ENCODE measurements at places on chromosomes 6 and 20. TPM values are rescaled to one million over a fixed set of nuclear protein-coding genes. Genes with fewer than 3 reads are reported as not detected.

- H3K4me1 ChIP-seq = no peaks in the 10 kb centered on the region
- H3K4me3 ChIP-seq = no peak overlapping the region
- DNase-seq = no peak
- no peaks in the 10 kb centered on the region for H3K36me3 ChIP-seq
- H3K27me3 ChIP-seq = no peaks in the 10 kb centered on the region
- no peak overlapping the region for H3K27ac ChIP-seq
These were observed 57.1 kb downstream of the HLA-A start for GRCh38 chr6:29999416-29999815.

- no peak overlapping the region for H3K27ac ChIP-seq
- DNase-seq = no peak
- H3K4me3 ChIP-seq = no peak overlapping the region
- no peaks in the 10 kb centered on the region for H3K27me3 ChIP-seq
- H3K4me1 ChIP-seq = no peaks in the 10 kb centered on the region
- H3K36me3 ChIP-seq = no peaks in the 10 kb centered on the region
These were observed 29.5 kb downstream of the CDYL start for GRCh38 chr6:4805553-4806336.

- H3K4me3 ChIP-seq = no peak overlapping the region
- no peak for DNase-seq
- no peak overlapping the region for H3K27ac ChIP-seq
- H3K27me3 ChIP-seq = no peaks in the 10 kb centered on the region
- no peaks in the 10 kb centered on the region for H3K4me1 ChIP-seq
These were observed 140.1 kb downstream of the QKI start for GRCh38 chr6:163554663-163555062.

DNA sequence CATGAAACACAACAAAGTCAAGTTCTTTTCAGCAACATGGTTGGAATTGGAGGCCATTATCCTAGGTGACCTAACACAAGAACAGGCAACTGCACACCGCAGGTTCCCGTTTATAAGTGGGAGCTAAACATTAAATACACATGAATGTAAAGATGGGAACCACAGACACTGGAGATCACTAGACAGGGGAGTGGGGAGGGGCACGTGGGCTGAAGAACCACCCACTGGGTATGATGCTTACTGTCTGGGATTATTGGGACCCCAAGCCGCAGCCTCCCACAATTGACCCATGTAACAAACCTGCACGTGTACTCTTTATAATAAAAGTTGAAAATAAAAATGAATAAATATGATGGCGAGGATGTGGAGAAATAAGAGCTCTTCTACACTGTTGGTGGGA, 8.6 kb upstream of the RAET1G start:
- H3K4me1 ChIP-seq = no peaks in the 10 kb centered on the region
- DNase-seq = no peak
- H3K36me3 ChIP-seq = no peaks in the 10 kb centered on the region
- peaks cover 18% of the 10 kb centered on the region for H3K27me3 ChIP-seq
- no peak overlapping the region for H3K4me3 ChIP-seq

- H3K36me3 ChIP-seq = no peaks in the 10 kb centered on the region
- no peak overlapping the region for H3K4me3 ChIP-seq
- H3K4me1 ChIP-seq = no peaks in the 10 kb centered on the region
These were observed 63.9 kb upstream of the MPC1 start for GRCh38 chr6:166446567-166447065.

- no peak overlapping the region for H3K4me3 ChIP-seq
- no peaks in the 10 kb centered on the region for H3K4me1 ChIP-seq
- H3K27me3 ChIP-seq = no peaks in the 10 kb centered on the region
- no peak overlapping the region for H3K27ac ChIP-seq
- DNase-seq = no peak
- no peaks in the 10 kb centered on the region for H3K36me3 ChIP-seq
These were observed 70.8 kb downstream of the BMP2 start for GRCh38 chr20:6838181-6838826.

DNA sequence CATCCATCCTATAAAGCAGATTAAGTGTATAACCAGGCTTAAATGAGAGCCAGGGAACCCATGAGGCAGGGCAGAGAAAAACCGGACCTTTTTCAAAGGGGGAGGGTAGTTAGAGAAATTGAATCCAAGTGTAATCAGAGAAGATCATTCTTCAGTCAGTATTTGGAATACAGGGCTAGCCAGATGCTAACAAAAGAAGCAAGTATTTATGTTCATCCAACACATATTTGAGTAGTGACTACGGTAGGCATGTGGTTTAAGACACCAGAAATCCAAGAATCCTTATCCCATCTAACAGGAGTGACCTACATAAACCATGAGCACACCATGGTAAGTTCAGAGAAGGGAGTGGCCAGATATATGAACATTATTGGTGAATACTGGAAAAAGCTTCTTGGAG, 46.8 kb upstream of the FAM83C start:
- no peaks in the 10 kb centered on the region for H3K27me3 ChIP-seq
- H3K4me1 ChIP-seq = peaks cover 5% of the 10 kb centered on the region
- no peak for DNase-seq
- H3K27ac ChIP-seq = peak overlapping the region; percentile 16
- no peaks in the 10 kb centered on the region for H3K36me3 ChIP-seq

GRCh38 chr20:44039147-44039546, 124.5 kb downstream of the TOX2 start:
- H3K4me1 ChIP-seq = no peaks in the 10 kb centered on the region
- H3K36me3 ChIP-seq = no peaks in the 10 kb centered on the region
- no peaks in the 10 kb centered on the region for H3K27me3 ChIP-seq
- DNase-seq = no peak

DNA sequence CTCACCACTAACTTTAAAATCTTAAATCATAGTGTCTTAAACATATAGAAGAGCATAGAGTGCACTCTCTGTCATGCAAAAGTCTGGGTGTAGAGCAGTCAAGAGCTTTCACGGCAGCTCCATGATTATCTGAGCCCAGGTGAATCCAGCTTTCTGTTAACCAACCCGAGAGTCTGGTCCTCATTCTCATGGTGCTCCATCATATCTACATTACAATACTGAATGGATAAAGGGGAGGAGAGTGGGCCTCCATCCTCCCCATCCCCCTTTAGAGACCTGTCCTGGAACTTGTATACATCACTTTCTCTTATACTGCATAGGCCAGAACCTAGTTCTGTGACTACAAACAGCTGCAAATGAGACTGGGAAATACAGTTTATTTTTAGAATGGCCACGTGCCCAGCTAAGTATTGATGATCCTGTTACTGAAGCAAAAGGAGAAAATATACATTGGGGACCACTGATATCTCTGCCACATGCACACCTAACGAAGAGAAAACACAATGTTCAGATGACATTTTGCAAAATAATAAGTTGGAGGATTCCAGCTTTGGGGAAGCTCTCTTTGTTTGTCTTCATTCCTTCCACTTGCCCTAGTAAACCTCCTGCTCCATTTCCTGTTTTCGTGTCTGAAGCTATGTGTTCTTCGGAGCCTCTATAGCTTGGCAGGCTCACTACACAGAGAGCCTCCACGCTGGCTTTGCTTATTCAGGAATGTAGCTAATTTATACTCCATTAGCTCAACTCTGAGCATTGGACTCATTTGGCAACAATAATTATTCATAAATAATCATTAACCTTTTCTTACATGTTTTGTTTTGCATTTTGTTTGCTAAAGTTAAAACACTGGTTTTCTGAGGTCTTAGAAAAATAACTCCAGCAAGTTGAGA, 110.1 kb downstream of the IYD start:
- H3K27ac ChIP-seq = no peak overlapping the region
- H3K36me3 ChIP-seq = no peaks in the 10 kb centered on the region
- no peaks in the 10 kb centered on the region for H3K4me1 ChIP-seq
- DNase-seq = no peak
- H3K4me3 ChIP-seq = no peak overlapping the region

DNA sequence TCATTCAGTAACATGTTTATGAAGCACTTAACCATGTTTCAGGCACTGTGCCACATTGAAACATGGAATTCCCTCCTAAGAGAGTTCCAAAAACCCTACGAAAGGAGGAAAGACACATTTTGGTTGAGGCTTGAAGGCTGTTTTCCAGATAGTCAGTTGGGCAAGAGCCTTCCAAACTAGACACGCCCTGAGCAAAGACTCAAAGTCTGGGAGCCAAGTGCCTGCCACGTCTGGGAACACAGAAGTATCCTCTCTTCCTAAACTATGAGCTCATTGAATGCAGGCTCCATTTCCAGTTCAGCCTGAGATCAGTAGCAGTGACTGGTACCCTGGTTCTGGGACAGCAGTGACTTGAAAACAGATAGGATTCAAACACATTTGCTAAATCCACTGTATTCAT, 74.5 kb upstream of the FAM8A1 start:
- DNase-seq = no peak
- H3K27ac ChIP-seq = no peak overlapping the region
- H3K4me1 ChIP-seq = no peaks in the 10 kb centered on the region
- no peak overlapping the region for H3K4me3 ChIP-seq

- H3K27me3 ChIP-seq = no peaks in the 10 kb centered on the region
- no peaks in the 10 kb centered on the region for H3K36me3 ChIP-seq
- no peak for DNase-seq
These were observed 225.3 kb upstream of the HTR1E start for GRCh38 chr6:86712039-86712438.

- H3K4me3 ChIP-seq = no peak overlapping the region
- H3K27ac ChIP-seq = no peak overlapping the region
- H3K36me3 ChIP-seq = no peaks in the 10 kb centered on the region
- no peak for DNase-seq
These were observed 78.5 kb upstream of the TRDN start for GRCh38 chr6:123715006-123715863.

DNA sequence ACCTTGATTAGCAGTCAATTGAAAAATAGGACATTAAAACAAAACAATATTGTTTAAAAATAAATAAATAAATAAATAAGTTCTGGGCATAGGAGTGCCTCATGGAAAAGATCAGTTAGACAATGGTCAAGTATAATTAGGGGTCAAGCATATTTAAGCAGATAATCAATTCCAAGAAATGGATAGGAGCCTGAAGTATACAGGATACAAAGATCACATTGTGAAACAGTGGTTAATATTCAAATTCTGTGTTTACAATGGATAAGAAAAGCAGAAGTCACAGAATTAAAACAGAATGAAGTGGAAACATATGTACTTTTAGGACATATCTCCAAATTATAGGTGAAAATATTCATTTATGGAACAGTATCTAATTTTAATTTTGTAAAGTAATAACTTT, 1028.6 kb upstream of the CITED2 start:
- H3K36me3 ChIP-seq = no peaks in the 10 kb centered on the region
- no peak for DNase-seq
- H3K4me1 ChIP-seq = no peaks in the 10 kb centered on the region
- no peaks in the 10 kb centered on the region for H3K27me3 ChIP-seq
- H3K27ac ChIP-seq = no peak overlapping the region

DNA sequence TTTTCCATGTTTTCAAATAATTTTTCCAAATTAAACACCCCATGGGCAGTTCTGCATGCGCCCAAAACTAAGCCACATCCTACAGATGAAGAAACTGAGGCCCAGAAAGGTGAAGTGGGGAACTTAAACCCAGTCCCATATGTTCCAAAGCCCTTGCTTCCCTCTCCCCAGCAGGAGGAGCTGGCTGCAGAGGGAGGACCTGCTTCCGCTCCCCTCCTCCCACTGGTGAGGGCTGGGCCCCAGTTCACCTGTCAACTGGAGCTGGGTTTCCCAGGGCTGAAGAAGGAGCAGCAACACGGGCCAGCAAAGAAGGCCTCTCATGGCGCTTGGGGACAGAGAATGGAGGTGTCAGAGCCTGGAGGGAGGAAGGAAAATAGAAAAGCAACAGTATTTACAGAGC, 1.4 kb upstream of the RBPJL start:
- H3K27ac ChIP-seq = no peak overlapping the region
- peaks cover 5% of the 10 kb centered on the region for H3K4me1 ChIP-seq
- no peaks in the 10 kb centered on the region for H3K36me3 ChIP-seq
- DNase-seq = no peak

JAG1 gene
- total RNA-seq = 75.7 TPM

BNIP5 gene
- total RNA-seq = not detected

KHDC1L gene
- total RNA-seq = not detected

HRH3 gene
- not detected for total RNA-seq

PRL gene
- not detected for total RNA-seq

CLIC5 gene
- total RNA-seq = 4.9 TPM

THBD gene
- 22.6 TPM for total RNA-seq
